Activated CD8-positive, alpha-beta memory T cell treated with anti-CD3 and anti-CD28 coated beads, Interleukin-2, amount 10 ng/mL, durations not matched to agents 7 days and 5 days (primary cell): ENCODE measurements at places on chromosomes 5 and 9. TPM values are rescaled to one million over a fixed set of nuclear protein-coding genes. Genes with fewer than 3 reads are reported as not detected.
A peak's percentile ranks its signal among the peaks of the same experiment; 100 is the strongest.

GRCh38 chr9:92176068-92176799 is 61.0 kb upstream of the SPTLC1 start:
- no peaks in the 10 kb centered on the region for H3K36me3 ChIP-seq
- no peak for DNase-seq
- H3K4me3 ChIP-seq, result no peak overlapping the region
- peaks cover 11% of the 10 kb centered on the region for H3K27me3 ChIP-seq

GRCh38 chr5:41736641-41737040 is 133.6 kb downstream of the OXCT1 start:
- H3K27ac ChIP-seq, result no peak overlapping the region
- no peaks in the 10 kb centered on the region for H3K27me3 ChIP-seq
- peaks cover 63% of the 10 kb centered on the region for H3K36me3 ChIP-seq
- DNase-seq, result no peak
- H3K4me3 ChIP-seq, result no peak overlapping the region

The NCS1 gene
- total RNA-seq, result 4.0 TPM

DNA sequence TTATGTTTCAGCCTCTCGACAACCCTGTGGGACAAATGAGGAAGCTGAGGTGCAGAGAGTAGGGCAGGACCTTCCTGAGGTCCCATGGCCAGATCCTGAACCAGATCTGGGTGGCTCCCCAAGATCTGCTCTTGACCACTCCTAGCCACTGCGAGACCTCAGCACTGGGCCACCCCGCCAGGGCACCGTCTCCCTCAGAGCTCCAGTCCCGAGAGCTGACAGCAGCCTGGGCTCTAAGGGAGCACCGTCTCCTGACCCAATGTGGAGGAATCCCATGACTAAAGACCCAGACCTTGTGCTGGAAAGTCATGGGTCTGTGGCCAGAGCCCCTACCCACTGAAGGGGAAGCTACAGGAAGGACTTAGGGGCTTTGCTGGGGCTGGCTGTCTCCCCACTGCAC is 4.5 kb upstream of the LMX1B start:
- H3K36me3 ChIP-seq, result peaks cover 2% of the 10 kb centered on the region
- no peak overlapping the region for H3K4me3 ChIP-seq
- H3K27ac ChIP-seq, result no peak overlapping the region
- H3K27me3 ChIP-seq, result peaks cover 66% of the 10 kb centered on the region
- H3K4me1 ChIP-seq, result peaks cover 13% of the 10 kb centered on the region

GRCh38 chr5:171405615-171406014 is 13.8 kb upstream of the FGF18 start:
- peak overlapping the region; percentile 62 for H3K27ac ChIP-seq
- no peak overlapping the region for H3K4me3 ChIP-seq
- peaks cover 39% of the 10 kb centered on the region for H3K4me1 ChIP-seq
- H3K27me3 ChIP-seq, result no peaks in the 10 kb centered on the region
- H3K36me3 ChIP-seq, result peaks cover 60% of the 10 kb centered on the region

The HSDL2 gene
- 19.3 TPM for total RNA-seq

GRCh38 chr5:141814064-141814964 is 63.9 kb downstream of the PCDH1 start:
- H3K4me3 ChIP-seq, result no peak overlapping the region
- no peaks in the 10 kb centered on the region for H3K4me1 ChIP-seq
- peak; percentile 64 for DNase-seq

The ADGRV1 gene
- 0.18 TPM for total RNA-seq

DNA sequence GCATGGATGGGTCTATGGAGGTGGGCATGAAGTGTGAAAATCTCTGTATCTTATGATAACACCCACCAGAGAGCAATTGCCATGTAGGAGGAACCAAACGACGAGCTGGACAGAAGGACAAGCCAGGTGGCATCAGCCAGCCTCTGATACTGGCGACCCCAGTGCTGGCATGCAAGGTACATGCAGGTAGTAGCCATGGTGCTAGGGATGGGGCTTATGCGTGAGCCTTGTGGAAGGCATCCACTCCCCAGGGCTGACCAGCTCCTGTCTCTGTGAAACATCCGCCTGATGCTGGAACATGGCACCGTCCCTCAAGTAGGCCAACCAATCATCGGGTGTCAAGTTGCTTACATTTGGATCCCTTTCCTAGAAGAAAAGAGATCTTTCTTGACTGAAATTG is 412.9 kb downstream of the GADD45G start:
- no peak overlapping the region for H3K4me3 ChIP-seq
- H3K4me1 ChIP-seq, result peaks cover 9% of the 10 kb centered on the region
- H3K27me3 ChIP-seq, result peaks cover 23% of the 10 kb centered on the region
- DNase-seq, result no peak
- H3K27ac ChIP-seq, result no peak overlapping the region

DNA sequence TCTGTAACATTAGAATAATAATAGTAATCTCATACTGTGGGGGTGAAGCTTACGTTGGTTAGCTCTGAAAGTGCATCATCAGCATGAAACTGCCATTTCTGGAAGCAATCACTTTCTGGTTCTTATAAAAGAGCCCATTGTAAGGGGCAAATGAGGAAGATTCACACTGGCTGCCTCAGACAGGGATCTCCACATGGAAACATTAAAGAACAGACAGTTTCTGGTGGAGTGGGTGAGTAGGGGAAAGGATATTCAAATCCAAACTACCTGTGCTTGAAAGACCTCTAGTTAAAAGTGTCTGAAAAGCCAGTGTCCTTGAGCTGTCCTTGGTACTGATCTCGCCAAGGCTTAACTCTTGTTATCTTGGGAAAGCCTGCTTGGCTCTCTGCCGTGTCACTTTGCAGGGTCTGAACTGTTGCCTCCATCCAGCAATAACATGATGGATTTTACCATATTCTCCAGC is 19.1 kb upstream of the SLC31A2 start:
- H3K27me3 ChIP-seq, result peaks cover 35% of the 10 kb centered on the region
- H3K36me3 ChIP-seq, result no peaks in the 10 kb centered on the region
- H3K4me3 ChIP-seq, result no peak overlapping the region
- H3K27ac ChIP-seq, result no peak overlapping the region
- H3K4me1 ChIP-seq, result no peaks in the 10 kb centered on the region

- no peak overlapping the region for H3K27ac ChIP-seq
- H3K4me3 ChIP-seq, result no peak overlapping the region
- H3K27me3 ChIP-seq, result peaks cover 26% of the 10 kb centered on the region
- H3K36me3 ChIP-seq, result no peaks in the 10 kb centered on the region
- no peak for DNase-seq
These were observed 116.7 kb downstream of the NR6A1 start for GRCh38 chr9:124654431-124654830.

The HMCN2 gene
- total RNA-seq, result not detected

GRCh38 chr5:107135391-107135790 is 535.3 kb downstream of the EFNA5 start:
- no peak overlapping the region for H3K4me3 ChIP-seq
- H3K36me3 ChIP-seq, result no peaks in the 10 kb centered on the region
- H3K27me3 ChIP-seq, result no peaks in the 10 kb centered on the region
- DNase-seq, result no peak
- no peaks in the 10 kb centered on the region for H3K4me1 ChIP-seq
- H3K27ac ChIP-seq, result no peak overlapping the region

DNA sequence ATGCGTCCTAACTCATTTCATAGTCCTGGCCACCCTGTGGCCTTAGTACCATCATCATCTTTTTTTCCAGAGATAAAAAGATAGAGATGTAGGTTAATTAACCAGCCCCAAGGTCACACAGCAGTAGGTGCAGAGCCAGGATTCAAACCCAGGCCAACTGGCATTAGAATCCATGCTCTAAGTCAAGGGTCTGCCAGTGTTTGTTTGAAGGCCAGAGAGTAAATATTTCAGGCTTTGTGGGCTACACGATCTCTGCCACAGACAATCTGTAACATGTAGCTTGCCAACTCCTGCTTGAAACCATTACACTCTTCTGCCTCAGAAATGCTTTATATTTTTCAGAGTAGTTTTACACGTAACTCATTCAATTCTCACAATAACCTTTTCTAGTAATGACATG is 119.6 kb downstream of the EFNA5 start:
- no peaks in the 10 kb centered on the region for H3K36me3 ChIP-seq
- no peaks in the 10 kb centered on the region for H3K4me1 ChIP-seq
- H3K27ac ChIP-seq, result no peak overlapping the region

- H3K4me3 ChIP-seq, result no peak overlapping the region
- H3K4me1 ChIP-seq, result no peaks in the 10 kb centered on the region
- no peak for DNase-seq
- H3K36me3 ChIP-seq, result no peaks in the 10 kb centered on the region
- no peaks in the 10 kb centered on the region for H3K27me3 ChIP-seq
These were observed 215.1 kb upstream of the ARRDC3 start for GRCh38 chr5:91598216-91598615.

DNA sequence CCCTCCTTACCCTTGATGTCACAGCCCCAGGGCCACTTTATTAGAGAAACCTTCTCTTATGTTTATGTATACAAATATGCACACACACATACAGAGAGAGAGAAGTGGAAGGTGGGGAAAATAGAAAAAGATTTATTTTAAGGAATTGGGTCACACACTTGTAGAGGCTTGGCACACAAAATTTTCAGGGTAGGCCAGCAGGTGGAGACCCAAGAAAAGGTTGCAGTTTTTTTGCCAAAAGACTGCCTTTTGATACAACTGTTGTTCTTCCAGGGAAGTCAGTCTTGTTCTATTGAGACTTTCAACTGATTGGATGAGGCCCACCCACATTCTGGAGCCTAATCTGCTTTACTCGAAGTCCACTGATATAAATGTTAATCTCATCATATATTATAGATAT is 131.1 kb upstream of the PPP1R2B start:
- no peaks in the 10 kb centered on the region for H3K4me1 ChIP-seq
- no peak for DNase-seq
- peaks cover 6% of the 10 kb centered on the region for H3K27me3 ChIP-seq

The FSTL4 gene
- not detected for total RNA-seq

- H3K27ac ChIP-seq, result no peak overlapping the region
- no peak for DNase-seq
- no peaks in the 10 kb centered on the region for H3K27me3 ChIP-seq
- H3K4me1 ChIP-seq, result no peaks in the 10 kb centered on the region
- no peaks in the 10 kb centered on the region for H3K36me3 ChIP-seq
- H3K4me3 ChIP-seq, result no peak overlapping the region
These were observed 2174.1 kb upstream of the WWC1 start for GRCh38 chr5:166117072-166118066.

DNA sequence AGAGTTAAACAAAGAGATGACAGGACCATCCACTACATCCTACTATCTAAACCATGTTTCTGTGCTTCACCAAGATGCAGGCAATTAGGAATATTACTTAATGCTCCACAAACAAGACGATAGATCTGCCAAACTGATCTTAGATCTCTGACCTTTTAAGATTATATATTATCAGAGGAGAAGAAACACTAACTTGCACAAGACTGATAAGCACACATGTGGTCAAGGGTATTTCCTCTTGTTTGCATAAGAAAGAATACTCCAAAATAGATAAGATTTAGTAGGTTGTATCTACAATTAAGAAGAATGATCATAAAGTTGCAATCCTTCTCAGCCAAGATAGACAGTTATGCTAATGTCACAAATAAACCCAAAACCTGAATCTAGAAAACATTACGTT is 601.0 kb upstream of the ACO1 start:
- no peak for DNase-seq
- peaks cover 3% of the 10 kb centered on the region for H3K4me1 ChIP-seq
- H3K4me3 ChIP-seq, result no peak overlapping the region
- H3K36me3 ChIP-seq, result peaks cover 7% of the 10 kb centered on the region
- H3K27ac ChIP-seq, result no peak overlapping the region

The SLC6A7 gene
- not detected for total RNA-seq
